ENCODE measurements at places on chromosomes 7 and 10. TPM values are rescaled to one million over a fixed set of nuclear protein-coding genes. Genes with fewer than 3 reads are reported as not detected.

DNA sequence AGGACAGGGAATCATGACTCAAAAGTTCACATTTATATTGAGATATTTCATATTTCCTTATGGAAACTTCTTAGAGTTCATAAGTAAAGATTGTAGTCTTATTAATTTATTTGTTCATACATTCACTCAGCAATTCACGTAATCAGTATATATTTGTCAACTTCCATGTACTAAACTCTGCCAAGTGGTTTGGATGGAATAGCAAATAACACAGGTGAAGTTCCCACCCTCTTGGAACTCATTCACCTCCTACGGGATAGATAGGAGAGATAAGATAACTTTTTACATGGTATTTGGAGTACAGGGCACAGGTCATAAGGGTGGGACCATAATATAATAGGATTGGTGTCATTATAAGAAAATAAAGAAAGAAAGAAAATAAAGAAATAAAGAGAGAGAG lies 234.0 kb downstream of the CDC14C start:
- no peak for DNase-seq

DNA sequence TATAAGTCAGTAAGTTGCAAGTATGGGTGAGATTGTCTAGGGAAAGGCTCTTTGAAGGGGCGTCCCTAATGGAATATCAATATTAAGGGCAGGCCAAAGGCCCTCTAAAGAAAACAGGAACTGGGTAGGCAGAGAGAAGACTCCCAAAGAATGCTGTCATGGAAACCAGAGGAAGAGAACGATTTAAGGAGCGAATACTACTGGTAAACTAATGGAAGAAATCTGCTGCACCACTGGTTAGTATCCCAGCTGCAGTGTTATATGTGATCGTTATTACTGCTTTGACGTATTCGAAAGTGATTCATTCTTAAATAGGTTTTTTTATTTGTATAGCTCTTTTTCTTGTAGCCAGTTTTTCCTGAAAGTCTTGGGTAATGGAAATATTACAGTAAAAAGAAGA lies 1.3 kb downstream of the CASP2 start:
- DNase-seq: no peak

GRCh38 chr7:100914879-100915447 lies 19.3 kb upstream of the ACHE start:
- no peak for DNase-seq

The PNLIPRP3 gene
- not detected for total RNA-seq
